ENCODE measurements at places on chromosomes 4 and X. TPM values are rescaled to one million over a fixed set of nuclear protein-coding genes. Genes with fewer than 3 reads are reported as not detected.
A peak's percentile ranks its signal among the peaks of the same experiment; 100 is the strongest.

Gene FAM149A
- 14.6 TPM for total RNA-seq

Gene AKAP4
- not detected for total RNA-seq

Gene FAM47B
- not detected for total RNA-seq

Gene STOX2
- 8.5 TPM for total RNA-seq

Gene COMMD8
- 13.1 TPM for total RNA-seq

Gene FAAH2
- total RNA-seq: not detected

Gene AFF2
- total RNA-seq: 0.24 TPM

Gene XAGE2
- total RNA-seq: not detected

Gene LPAR4
- total RNA-seq: 0.38 TPM

- no peak for DNase-seq
Observed at GRCh38 chr4:61923179-61923578, 723.1 kb downstream of the ADGRL3 start.

- DNase-seq: no peak
Observed at GRCh38 chr4:163484906-163485305, 9.6 kb upstream of the TMA16 start.

DNA sequence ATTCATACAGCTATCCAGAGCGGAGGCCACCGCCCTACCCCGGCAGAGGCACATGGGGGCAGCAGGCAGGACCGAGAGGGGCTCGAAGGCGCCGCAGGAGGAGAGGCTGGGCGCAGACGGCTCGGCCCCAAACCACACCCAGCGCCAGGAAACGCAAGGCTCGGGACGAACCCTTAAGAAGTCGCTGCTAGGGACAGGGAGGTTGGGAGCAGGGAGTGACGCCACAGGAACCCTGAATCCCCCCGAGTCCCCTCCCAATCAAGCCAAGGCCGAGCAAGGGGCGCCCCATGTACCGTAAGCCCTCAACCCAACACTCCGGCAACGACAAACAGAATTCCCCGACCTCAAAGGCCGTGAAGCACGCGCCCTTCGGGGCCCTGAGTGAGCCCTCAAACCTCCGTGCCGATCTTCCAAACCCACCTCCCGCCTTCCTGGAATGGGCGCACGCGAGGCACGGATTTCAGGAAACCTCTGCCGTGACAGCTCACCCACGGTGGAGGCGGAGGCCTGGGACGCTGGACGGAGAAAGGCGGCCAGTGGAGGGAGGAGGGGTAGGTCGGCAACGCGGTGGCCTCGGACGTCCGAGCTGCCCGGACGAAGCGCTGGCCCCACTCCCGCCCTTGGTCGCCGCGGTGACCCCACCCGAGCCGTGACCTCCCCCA lies 1.8 kb downstream of the ZFYVE28 start:
- DNase-seq: peak; percentile 44

GRCh38 chr4:77872723-77873445 lies 10.3 kb downstream of the MRPL1 start:
- DNase-seq: no peak

DNA sequence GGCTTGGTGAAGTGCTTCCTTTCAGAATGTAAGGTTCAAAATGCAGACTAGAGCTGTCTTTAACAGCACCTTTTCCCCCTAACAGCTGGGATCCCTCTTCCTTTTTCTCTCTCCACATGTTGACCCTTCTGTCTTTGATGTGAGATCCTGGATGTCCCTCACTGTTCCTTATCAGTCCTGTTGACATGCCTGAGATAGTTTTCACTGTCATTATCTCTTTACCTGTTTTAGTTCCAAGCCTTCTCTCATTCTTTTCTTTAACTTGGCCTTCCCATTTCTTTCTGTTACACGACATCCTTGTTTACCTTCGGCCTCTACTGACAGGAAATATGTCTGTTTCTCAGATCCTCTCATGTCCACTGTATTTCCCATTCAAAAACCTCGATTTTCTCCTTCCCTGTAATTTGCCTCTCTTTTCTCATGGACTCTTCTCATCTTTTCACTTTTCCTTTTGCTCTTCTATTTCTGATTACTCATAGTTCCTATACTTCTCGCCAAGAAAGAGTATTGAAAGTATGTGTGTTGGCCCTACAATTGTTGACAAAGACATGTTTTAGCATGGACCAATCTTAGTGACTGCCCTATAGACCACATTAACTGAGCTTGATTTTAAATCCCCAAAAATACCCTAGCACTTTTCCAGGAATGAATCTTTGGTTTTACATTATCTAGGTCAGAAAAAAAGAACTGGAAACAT lies 1.2 kb upstream of the SOWAHB start:
- DNase-seq: no peak

- no peak for DNase-seq
Observed at GRCh38 chrX:9525511-9526248, 60.8 kb downstream of the TBL1X start.

DNA sequence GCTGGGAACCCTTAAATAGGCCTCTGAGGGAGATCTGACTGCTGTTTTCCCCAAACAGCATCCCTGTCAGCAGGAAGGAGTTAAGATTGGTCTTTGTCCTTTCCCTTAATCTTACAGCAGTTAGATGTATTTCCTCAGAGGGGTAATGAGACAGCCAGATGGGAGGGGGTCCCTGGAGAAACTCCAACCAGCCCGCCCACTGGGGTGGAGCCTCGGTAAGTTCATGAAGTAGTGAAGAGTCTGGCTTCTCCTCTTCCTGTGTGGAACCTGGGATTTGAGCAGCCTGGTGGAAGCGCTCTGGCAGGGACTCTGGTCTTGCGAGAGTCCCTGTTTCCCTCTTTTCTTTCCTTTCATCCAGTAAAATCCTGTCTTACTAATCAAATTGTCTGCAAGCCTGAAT lies 330.0 kb downstream of the TLL1 start:
- no peak for DNase-seq

- no peak for DNase-seq
Observed at GRCh38 chr4:76504613-76505465, 69.8 kb downstream of the SHROOM3 start.

DNA sequence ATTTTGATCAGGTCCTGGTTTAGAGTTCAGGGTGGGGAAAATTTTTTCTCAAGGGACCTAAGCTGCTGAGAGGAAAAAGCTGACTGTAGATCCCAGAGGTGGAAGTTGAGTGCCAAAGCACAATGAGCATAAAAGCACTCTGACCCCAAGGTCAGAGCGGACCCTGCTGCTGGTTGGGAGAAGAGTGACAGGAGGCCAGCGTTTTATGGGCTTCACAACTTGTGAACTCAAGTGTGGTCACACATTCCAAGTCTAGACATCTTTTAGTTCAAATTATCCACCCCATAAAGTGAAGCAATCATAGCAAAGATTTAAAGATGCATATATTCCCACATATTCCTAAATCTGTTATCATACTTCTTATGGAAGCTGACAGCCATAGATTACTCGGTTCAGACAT lies 220.3 kb downstream of the CHIC2 start:
- no peak for DNase-seq

- no peak for DNase-seq
Observed at GRCh38 chr4:113687067-113687718, 74.3 kb downstream of the CAMK2D start.

DNA sequence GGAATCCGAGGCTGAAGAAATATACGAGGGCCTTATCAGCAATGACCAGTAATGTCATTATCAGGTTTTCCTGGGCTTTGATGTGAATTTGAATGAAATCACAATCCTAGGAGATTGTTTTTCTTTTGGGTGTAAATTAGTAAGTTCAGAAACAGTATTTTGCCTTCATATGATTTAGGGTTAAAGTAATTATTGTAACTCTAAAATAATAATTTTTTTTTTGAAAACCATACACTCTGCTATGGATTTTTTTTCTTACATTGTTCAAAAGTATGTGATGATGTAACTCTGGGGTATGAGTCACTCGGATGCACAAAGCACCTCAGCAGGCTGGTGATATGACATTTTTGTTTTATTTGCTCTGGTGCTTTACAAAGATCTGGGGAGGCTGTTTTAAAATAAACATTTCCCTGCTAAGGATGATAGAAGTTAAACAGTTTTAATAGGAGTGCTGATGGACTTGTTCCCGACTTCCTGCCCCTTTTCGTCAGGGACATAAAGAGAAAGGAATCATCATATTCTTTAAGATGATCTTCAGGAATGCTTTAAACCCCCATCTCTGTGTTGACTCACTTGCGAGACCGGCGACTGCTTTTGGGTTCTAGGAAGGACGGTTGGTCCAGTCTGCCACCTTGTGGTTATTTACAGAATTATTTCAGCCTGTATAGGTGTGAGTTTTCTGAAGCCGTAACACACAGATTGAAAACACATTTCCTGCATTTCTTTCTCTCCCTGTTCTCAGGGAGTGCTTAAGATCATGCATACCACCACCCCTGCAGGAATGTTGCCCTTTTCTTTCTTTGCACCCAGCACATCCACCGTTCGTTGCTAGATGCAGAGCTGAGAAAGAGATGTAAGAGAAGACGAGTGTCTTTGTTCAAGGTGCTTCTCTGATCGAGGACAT lies 72.5 kb downstream of the RAPGEF2 start:
- DNase-seq: peak; percentile 46

DNA sequence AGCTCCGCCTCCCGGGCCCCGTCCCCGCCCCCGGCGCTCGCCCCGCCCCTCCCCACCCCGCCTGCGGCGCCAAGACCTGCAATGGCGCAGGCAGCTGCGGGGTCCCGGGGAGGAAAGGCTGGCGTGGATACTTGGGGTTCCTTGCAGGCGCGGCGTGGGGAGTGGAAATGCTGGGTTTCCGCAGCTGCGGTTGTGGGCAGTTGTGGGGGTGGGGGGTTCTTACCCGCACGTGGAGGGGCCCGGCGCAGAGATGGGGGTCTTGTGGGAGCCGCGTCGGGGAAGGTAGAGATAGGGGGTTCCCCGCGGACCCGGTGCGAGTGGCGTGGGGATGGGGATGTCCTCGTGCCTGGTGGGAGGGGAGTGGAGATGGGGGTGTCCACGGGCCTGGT lies 680 bp upstream of the ASMTL start:
- DNase-seq: no peak

GRCh38 chrX:69231903-69232302 lies 66.7 kb upstream of the PJA1 start:
- DNase-seq: no peak

DNA sequence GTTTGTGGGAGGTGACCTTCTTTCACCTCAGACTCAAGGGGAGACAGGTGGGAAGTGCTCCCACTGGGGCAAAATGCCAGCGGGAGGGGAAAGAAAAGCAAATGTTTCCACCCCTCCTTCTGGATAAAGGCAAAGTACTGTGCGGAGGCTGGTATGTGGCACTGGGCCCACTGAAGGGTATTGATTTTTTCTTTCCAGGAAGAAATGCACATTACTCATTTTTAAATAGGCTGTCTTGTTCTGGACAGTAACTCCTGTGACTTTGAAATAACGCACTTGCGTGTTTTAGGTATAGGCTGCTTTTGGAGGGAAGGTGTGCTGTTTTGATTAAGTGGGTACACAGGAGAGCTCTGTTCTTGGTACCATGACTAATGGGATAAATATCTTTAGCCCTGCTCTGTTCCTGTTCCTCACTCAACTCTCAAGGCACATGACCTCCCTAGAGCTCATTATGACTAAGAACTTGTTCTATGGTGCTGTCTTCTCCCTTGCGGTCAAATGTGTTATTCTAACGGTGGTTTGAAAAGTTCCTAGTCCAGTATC lies 40.7 kb upstream of the MBTPS2 start:
- no peak for DNase-seq

DNA sequence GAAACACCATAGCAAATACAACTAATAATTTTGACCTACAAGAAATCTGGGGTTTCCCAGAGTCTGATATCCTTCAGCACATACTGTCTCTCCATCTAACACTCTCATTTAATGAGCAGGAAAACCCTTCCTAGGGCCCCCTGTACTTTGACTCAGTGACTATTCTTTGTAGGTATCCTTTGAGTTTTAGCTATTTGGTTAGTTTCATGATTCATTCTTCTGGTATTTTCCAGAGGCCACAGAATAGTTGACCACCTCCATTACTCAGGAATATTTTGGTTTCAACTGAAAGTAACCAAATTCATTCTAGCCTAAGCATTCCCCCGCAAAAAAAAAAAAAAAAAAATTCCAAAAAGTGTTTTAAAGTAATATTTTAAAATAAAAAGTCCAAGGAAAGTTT lies 140.0 kb downstream of the IDS start:
- DNase-seq: no peak

DNA sequence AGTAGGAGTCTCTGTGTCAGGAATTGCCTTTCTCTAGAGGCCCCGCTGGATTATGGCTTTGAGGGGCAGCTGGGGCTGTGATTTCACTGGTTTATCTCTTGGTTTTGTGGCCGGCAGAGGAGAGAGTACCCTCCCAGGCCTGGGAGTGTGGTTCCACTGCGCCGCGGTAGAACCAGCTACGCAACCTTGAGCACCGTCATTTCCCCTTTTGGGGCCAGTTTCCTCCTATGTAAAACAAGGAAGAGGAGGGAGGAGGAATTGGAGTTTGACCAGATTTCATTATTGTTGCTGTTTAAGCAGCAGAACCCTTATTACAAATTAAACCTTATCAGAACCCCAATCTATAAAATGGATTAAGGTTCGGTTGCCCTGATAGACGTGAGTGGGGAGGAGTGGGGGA lies 4.4 kb downstream of the SOX3 start:
- DNase-seq: no peak

DNA sequence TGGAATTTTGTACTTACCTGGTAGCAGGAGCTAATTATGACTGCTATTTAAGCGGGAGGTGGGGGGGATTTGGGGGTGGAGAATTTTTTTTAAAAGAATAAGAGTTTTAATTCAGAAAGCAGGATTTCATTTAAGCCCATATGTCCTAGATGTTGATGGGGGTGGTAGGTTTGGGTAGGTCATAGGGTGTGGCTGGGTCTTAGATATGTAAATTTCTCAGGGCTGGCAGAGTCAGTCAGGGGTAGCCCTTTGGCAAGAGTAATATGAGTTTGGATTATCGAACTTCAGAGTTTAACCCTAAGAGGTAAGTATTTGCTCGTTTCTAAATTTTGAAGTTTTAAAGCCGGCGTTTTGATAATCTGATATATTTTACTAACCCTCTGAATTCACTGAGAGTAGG lies 35.2 kb upstream of the COX18 start:
- DNase-seq: no peak

GRCh38 chr4:1718095-1718850 lies 2.9 kb downstream of the TMEM129 start:
- DNase-seq: peak; percentile 42

GRCh38 chr4:30103455-30103854 lies 616.7 kb upstream of the PCDH7 start:
- DNase-seq: no peak

DNA sequence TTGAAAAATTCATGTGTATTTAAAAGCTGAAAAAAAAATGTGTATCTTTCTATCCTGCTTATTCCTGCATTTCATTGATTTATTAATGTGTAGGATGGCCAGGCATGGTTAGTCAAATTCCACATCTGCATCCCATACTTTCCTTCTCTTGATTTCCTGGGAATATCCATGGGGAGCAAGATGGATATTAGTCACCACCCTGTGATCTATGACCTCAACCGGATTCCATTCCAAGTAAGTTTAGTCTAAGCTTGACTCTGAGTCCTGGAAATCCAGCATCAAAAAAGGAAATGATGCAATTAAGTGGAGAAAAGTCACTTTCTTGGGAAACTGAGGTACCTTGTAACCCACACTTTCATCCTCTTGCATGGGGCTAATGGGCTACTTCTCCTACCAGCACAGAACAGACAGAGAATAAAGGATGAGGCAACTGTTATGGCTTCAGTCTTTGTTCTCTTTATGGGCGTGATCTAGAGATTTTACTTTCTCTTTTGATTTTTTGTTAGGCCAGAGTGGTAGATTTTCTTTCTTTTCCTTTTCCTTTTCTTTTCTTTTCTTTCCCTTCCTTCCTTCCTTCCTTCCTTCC lies 17.1 kb upstream of the BEX4 start:
- DNase-seq: no peak

Data from Right ventricle myocardium superior (tissue), 1 donor.